ENCODE measurements at places on chromosomes 13 and 19.

- no peak for DNase-seq
Measured at GRCh38 chr13:100520936-100521850, 67.4 kb downstream of the GGACT start.

- DNase-seq = peak; percentile 96
Measured at GRCh38 chr13:35953537-35954206, 177.5 kb downstream of the DCLK1 start.

- DNase-seq = no peak
Measured at GRCh38 chr13:36675213-36675536, 1.4 kb downstream of the SERTM1 start.

DNA sequence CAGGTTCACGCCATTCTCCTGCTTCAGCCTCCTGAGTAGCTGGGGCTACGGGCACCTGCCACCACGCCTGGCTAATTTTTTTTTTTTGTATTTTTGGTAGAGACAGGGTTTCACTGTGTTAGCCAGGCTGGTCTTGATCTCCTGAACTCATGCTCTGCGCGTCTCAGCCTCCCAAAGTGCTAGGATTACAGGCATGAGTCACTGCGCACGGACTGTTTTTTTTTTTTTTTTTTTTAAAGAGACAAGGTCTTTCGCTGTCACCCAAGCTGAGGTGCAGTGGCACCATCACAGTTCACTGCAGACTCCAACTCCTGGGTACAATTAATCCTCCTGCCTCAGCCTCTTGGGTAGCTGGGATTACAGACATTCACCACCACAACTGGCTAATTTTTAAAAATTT is 8.2 kb upstream of the ADAMTS10 start:
- no peak for DNase-seq

- no peak for DNase-seq
Measured at GRCh38 chr19:32653599-32653915, 21.4 kb downstream of the ANKRD27 start.

DNA sequence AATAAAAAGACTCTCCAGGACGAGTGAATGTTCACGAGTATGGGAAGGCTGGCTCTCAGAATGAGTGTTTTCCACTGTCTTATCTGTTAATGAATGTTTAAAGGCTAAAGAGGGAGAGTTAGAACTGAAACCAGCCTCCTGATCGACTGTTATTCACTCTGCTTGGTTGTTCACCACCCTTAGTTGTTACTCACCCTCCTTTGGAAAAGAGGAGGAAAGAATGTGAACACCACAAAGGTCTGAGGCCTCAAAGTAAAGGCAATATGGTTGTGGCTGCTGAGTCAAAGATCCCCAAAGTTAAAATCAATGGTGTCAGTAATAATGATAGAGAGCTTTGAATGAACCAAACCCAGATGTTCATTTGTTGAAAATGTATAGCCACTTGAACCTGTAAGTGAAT is 1793.2 kb upstream of the PCDH20 start:
- no peak for DNase-seq

DNA sequence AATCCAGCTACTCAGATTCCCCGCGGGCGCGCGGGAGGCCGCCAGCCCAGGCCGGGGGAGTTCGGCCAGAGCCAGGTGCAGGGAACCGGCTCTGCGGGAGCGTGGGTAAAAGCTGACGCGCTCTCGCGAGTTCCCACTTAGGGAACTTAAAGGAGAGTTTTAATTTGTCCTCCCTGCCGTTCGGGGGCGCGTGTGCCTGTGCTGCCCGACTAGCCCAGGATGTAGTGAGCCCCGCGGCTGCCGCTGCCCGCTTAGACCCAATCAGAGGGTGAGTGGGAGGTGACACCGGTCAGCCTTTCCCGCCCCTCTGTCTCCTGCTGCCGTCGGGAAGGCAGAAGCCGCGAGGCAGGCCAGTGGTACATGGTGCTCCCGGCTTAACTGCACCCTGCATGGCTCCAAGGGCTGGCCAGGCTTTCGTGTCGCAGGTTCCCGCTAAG is 36.0 kb upstream of the NEK3 start:
- DNase-seq = peak; percentile 78

- DNase-seq = no peak
Measured at GRCh38 chr13:24110011-24110410, 50.5 kb upstream of the SPATA13 start.

DNA sequence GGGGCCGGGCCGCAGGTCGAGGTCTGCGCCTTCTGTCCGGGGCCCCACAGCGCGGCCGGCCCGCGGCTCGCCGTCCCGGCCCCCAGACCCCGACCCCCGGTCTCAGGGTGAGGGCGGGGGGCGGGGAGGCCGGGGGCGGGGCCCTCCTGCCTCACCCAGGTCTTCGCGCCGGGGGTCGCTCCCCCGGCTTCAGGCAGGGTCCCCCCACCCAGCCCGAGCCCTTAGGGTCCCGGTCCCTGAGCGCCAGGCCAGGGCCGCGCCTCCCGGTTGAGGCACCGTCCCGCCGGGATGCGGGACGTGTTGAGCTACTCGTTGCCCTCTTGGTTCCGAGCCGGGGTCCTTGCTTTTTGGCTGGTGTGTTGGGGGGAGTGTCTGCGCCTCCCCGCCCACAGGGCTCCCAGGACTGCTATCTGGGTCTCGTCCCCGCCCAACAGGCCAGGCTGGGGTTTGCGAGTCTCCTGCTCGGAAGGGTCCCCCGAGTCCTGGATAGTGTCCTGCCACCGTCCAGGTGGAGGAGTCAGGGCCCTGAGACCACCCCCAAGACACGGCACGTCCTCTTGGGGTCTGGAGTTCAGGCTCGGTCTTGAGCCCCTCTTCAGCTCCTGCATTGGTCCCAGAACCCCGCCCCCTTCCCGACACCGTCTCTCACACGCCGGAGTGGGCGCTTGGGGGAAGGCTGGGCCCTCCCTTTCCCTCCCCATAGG is 452 bp downstream of the PIAS4 start:
- DNase-seq = no peak

DNA sequence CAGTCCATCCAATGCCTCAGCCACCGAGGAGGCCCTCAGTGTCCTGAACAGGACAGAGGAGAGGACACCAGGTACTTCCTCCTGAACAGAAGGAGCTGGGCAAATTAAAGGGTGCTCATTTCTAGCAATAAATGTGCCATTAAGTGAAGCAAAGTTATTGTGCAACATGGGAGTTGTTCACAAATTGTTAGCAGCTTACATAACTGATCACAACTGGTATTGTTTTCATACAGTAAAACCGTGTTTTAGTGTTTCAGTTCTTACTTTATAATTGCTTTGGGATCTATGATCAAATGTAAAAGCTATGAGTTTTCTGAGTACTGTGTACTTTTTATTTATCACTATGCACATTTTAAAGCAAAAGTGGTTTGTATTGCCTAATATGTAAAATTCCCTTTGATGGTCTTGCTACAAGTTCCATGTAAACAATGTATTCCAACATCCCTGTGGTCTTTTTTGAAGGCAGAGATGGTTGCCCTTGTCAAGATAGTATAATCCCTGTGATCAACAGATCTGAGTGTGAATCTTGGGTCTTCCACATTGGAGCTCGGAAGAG is 263.1 kb downstream of the FGF14 start:
- DNase-seq = no peak

GRCh38 chr13:109764470-109765291 is 21.7 kb downstream of the IRS2 start:
- DNase-seq = peak; percentile 43

DNA sequence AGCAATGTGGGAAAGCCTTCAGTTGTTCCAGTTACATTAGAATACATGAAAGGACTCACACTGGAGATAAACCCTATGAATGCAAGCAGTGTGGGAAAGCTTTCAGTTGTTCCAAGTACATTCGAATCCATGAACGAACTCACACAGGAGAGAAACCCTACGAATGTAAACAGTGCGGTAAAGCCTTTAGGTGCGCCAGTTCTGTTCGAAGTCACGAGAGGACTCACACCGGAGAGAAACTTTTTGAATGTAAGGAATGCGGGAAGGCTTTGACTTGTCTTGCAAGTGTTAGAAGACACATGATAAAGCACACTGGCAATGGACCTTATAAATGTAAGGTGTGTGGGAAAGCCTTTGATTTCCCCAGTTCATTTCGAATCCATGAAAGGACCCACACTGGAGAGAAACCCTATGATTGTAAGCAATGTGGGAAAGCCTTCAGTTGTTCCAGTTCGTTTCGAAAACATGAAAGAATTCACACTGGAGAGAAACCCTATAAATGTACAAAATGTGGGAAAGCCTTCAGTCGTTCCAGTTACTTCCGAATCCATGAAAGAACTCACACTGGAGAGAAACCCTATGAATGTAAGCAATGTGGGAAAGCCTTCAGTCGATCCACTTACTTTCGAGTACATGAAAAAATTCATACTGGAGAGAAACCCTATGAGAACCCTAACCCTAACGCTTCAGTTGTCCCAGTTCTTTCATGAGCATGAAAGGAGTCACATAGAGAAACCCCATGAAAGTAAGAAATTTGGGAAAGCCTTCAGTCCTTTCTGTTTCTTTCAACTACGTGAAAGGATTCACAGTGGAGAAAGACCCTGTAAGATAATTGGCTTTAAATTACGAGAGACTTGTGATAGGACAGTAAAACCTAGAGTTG is 20.1 kb downstream of the ZNF627 start:
- DNase-seq = peak; percentile 8

- DNase-seq = no peak
Measured at GRCh38 chr13:102177431-102177830, 224.4 kb downstream of the FGF14 start.

DNA sequence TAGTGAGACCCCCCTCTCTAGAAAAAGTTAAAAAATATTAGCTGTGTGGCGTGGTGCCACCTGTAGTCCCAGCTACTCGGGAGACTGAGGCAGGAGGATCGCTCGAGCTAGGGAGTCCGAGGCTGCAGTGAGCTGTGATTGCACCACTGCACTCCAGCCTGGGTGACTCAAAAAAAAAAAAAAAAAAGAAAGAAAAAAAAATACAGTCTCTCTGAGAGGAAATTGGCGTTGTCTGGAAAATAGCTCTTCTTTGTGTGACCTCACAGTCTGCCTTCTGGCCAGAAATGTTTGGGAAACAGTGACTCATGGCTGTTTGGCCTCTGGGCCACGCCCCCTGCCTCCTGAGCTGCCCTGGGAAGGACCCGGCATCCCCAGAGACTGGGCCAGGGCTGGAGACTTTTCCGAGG is 10.7 kb downstream of the MARCHF2 start:
- peak; percentile 99 for DNase-seq

GRCh38 chr13:29993196-29993595 is 142.8 kb upstream of the UBL3 start:
- DNase-seq = no peak

DNA sequence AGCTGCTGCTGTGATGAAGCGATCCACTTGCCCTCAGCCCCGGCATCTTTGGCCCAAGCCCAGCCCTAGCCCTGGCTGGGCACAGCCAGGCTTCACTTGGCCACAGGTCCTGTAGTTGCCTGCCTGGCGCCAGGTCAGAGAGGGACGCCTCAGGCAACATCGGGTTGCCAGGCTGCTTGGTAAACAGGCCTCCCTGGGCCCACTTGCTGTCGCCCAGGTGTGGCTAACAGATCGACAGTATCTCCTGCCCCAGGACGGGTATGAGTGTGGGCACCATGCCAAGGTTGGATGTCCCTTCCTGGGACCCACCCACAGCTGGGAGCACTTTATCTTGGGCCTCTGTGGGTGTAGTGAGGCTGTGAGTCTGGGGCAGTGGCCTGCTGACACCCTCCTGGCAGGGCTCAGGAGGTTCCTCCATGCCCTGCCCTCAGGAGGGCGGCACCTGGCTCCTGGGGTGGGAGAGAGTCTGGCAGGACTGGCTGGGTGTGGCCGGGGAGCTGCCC is 27.8 kb downstream of the CARM1 start:
- DNase-seq = no peak

DNA sequence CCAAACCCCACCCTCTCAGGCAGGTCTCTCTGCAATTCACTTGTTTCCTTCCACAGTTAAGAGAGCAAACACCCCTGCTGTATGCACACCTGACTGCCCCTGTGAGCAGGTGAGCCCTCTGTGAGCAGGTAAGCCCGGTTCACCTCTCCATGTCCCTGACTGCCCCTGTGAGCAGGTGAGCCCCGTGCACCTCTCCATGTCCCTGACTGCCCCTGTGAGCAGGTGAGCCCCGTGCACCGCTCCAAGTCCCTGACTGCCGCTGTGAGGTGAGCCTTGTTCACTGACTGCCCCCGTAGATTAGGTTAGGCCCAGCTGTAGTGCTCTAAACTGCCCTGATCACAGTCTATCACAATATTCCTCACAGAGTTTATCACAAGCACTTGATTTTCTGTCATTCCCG is 29.2 kb downstream of the TMTC4 start:
- no peak for DNase-seq

GRCh38 chr19:35337984-35338296 is 9.0 kb downstream of the CD22 start:
- no peak for DNase-seq

DNA sequence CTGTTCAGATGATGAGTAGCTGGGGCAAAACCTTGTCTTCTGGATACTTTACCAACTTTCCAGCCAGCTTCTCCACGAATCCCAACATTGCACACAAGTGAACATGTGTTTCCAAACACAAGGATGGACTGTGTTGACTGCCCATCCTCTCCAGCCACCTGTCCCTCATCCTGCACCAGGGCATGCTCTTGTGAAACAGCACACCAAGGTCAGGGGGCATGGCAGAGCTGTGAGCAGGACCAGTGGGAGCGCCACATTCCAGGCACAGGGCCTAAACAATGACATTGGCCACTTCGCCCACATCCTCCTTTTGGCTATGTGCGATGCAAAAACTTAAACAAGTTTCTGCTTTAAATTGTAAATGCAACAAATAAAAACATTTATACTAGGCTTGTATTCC is 105.5 kb downstream of the IRS2 start:
- no peak for DNase-seq

GRCh38 chr19:7705387-7706187 is 3.7 kb upstream of the FCER2 start:
- no peak for DNase-seq

- DNase-seq = peak; percentile 53
Measured at GRCh38 chr13:47211106-47211505, 314.3 kb upstream of the HTR2A start.

- peak; percentile 18 for DNase-seq
Measured at GRCh38 chr19:4390567-4391305, 9.6 kb downstream of the SH3GL1 start.

DNA sequence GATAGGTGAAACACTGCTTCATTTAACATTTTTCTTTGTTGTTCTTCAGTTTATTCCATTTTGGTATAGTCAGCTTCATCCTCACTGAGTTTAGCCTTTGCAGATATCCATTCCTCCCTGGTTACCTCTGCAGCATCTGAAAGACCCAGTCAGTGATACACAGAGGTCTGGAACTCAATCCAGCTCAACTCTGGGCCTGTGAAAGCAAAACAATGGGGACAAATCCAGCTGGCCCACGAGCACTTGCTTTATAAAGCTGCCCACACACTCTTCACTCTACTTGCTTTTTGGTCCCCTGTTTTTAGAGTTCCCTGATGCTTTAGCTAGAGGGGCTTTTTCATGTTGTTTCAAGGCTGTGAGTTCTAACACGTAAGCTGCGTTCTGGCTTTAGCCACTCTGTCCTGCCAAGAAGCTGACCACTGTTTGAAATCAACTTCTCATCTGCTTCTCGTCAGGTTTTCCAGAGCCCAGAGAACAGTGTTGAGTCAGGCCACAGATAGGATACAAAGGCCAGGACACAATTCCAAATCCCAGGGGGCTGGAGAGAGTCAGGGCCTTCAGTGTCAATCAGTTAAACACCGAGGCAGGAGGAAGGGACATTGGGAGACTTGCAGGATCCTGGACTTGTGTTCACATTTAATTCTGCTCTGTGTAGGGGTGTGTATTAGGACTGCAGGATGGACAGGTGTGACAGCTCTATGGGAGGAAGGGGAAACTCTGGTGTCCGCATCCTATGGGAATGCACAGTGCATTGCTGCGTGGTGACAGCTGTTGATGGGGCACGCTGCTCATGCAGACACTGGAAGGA is 83.5 kb upstream of the RNF113B start:
- no peak for DNase-seq
